Activated T-helper 17 cell treated with anti-CD3 and anti-CD28 coated beads, Interleukin-2, amount 50 U/mL, for 72 hours (primary cell): ENCODE measurements at places on chromosomes 3 and 15.

DNA sequence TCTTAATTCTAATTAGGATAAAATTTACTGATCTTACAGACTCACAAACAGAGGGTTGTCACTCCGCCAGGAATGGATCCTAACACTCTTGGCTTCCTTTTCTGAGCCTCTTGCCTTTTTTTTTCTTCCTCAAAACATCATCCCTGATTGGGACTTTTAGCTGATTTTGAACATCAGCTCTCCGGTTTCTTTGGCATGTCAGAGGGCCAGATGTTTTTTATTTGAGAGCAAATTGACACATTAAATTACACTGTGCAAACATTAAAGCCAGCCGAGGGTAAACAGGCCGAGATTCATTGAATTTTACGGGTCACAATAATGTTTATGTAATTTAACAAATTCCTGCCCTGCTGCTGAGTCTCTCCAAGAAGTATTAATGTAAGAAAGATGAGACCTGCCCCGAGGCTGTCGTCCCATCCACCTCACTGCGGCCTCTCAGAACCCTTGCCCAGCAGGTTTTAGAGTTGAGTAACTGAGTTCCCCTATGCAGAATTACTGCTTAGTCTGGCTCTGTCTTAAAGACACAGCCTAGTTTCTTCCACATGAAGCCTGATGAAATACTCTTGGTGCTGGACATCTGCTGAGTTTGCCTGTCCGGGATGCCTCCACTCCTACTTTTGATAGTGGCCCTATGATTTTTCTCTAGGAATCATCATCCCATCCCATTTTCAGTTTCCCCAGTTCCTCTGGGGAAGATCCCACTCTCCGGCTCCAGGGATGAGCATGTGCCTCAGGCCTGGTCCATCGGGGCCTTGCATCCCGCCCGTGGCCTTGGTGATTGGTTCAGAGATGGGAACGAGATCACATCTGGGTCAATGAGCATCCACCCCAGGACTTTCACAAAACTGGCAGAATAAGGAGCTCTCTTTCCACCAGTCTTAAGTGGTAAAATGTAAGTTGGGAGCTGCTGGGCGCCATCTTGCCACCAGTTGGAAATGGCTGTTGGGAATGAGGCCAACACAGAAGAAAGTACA, 226.6 kb upstream of the TLE3 start:
- ATAC-seq, result no peak

GRCh38 chr3:48356419-48356818, 15.6 kb upstream of the FBXW12 start:
- ATAC-seq, result no peak

DNA sequence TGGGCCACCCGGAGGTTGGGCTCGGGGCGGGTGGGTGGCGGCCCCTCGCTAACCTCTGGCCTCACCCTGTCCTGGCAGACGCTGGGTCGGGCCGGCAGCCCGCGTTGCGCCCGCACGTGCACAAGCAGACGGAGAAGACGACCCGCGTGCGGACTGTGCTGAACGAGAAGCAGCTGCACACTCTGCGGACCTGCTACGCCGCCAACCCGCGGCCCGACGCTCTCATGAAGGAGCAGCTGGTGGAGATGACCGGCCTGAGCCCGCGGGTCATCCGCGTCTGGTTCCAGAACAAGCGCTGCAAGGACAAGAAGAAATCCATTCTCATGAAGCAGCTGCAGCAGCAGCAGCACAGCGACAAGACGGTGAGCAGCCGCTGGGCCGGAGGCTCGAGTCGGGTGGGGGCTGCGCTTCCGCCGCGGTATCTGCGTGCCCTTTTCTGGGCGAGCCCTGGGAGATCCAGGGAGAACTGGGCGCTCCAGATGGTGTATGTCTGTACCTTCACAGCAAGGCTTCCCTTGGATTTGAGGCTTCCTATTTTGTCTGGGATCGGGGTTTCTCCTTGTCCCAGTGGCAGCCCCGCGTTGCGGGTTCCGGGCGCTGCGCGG, 3.7 kb downstream of the ISL2 start:
- no peak for ATAC-seq

DNA sequence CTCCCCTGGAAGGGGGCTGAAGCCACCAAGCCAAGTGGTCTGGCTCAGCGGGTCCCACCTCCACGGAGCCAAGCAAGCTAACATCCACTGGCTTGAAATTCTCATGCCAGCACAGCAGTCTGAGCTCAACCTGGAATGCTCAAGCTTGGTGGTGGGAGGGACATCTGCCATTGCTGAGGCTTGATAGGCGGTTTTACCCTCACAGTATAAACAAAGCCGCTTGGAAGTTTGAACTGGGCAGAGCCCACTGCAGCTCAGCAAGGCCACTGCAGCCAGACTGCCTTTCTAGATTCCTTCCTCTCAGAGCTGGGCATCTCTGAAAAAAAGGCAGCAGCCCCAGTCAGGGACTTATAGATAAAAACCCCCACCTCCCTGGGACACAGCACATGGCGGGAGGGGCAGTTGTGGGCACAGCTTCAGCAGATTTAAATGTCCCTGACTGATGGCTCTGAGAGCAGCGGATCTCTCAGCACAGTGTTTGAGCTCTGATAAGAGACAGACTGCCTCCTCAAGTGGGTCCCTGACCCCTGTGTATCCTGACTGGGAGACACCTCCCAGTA, 23.2 kb upstream of the IGSF10 start:
- ATAC-seq, result no peak

DNA sequence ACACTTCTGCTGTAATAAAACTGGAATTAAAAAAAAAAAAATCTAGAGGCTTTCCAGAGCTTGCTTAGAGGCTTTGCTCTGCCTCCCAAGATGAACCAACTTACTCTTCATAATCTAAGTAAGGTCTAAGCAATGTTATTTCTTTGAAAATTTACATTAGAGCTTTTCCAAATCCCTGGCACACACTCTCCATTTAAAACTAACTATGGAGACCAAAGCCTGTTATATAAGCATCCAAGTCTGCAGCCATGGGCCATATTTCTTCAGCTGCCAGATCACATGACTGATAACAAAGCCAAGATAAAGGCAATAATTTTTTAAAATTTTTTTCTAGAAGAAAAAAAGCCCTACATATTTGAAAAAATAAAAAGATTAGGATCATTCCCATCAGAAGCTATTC, 55.0 kb upstream of the ARHGEF3 start:
- no peak for ATAC-seq
